ENCODE measurements at places on chromosomes 7 and 10.

DNA sequence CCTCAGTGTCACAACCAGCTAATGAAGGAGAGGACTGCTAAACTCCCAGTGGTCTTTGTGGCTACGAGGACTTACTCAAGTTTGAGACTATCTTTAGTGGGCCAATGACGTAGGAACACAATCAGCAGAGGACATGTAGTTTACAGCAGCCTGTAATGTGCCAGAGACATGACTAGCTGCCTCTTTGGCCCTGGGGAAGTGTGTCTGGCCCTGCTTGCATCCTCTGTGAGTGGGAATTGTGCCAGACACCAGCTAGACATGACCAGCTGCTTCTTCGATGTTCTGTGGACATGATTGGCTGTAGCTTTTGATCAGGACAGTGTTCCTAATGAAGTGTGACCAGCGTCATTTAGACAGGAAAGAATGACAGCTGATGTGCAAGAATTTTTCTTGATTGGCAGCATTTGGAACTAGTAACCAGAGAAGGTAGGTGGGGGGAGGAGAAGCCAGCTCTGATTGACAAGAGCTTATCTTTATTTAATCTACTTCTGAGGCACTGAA is 141.7 kb downstream of the AUTS2 start:
- no peak for DNase-seq

- peak; percentile 27 for DNase-seq
Observed at GRCh38 chr7:34823650-34824258, 165.7 kb downstream of the NPSR1 start.

GRCh38 chr7:20787660-20788419 is 1.2 kb upstream of the SP8 start:
- DNase-seq, result no peak

DNA sequence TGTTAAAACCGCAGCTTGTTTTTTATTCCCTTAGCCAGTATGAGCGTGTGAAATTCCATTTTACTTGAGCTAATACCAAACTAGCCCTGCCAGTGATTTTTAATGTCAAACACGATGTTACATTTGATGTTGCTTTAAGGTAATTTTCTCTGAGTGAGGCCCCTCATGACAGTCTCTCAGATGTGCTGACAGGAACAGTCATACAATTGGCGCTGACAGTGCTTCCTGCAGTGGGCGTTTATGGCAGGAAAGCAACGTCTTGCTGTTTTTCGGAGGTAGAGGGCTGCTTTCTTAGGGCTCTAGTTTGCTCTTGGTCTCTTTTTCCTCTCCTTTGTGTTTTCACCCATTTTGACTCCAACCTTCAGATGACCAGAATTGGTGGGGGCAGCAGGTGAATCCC is 19.3 kb downstream of the PON1 start:
- DNase-seq, result no peak

- no peak for DNase-seq
Observed at GRCh38 chr10:48551861-48552591, 52.8 kb downstream of the ARHGAP22 start.

DNA sequence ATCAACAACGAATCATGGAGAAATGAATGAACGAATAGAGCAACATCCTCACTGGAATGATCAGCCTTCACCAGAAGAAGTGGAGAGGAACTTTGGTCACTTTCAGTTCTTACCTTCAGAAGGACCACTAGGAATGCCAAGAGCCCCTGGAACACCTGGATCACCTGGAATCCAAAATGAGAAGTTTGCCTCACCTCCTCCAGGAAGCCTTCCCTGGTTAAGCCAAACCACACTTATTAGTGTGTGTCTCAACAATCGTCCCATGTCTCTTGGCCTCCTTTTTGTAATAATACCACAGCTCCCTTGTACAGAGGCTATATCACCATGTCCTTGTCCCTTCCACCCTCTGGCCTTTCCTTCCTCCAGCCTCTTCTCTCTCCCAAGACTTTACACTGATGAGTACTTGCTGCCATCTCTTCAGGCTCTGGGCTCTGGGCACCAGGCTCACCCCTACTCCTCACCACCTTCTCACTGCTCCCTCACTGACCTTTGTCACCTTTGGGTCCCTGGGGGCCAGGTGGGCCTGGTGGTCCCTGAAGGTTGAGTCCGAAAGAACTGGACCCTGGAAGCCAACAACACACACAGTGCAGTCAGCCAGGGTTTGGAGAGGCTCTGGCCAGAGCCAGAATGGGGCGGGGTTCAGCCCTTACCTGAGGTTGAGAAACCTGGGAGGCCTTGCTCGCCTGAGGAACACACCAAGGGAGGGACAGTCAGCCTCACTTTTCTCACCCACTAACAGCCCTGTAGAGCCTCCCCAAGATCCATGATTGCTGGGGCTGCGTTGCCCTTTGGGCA is 46.5 kb downstream of the COL17A1 start:
- DNase-seq, result no peak

DNA sequence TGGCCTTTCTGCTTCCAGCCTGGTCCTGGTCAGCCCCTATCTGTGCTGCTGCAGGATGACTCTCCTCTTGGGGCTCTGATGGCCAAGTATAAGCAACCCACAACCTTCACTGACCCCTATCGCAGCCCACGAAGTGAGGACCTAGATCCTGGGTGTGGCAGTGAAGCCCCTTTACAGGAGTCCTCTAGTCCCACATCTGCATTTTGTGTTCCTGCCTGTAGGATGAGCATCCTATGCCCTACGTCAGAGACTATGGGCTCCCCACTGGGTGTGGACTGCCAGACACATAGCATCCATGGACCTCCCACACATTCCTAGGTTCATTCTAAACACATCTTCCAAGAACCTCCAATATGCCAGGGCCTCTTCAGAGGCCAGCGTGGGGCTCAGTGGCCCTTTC is 29.0 kb downstream of the ARHGAP22 start:
- DNase-seq, result no peak

GRCh38 chr7:122038134-122038533 is 105.9 kb downstream of the AASS start:
- DNase-seq, result no peak

DNA sequence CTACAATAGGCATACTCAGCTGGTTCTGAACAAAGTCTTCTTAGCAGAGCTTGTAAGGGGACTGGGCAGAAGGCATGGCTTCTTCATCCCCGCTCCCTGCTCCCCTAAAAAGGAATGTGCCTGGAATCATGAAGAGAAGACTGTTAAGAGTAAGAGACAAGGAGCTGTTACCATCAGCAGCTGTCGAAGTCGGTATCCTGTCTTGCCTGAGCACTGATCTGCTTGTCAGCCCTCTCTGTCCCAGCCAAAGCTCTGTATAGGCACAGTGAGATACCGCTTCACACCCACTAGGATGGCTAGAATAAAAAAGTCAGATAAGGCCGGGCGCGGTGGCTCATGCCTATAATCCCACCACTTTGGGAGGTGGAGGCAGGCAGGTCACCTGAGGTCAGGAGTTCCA is 2.4 kb downstream of the ABLIM1 start:
- no peak for DNase-seq

GRCh38 chr7:91165846-91166230 is 98.4 kb upstream of the FZD1 start:
- no peak for DNase-seq

DNA sequence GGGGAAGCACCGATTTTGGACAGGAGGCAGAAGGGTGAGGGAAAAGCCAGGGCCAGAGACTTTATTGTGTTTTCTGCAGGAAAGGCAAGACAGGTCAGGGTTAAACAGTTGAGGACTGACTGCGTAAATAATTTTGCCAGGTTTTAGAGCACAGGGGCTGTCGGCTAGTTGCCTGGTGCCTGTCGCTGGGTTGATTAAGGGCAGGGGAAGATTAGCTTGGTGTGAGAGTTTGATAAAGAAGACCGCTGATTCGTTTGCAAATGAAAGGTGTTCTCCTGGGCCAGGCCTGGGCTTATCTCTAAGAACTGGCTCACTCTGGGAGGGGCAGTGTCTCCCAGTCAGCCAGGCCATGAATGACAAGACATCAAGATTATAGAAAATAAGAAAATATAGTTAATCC is 75.6 kb downstream of the SLC37A3 start:
- DNase-seq, result no peak

DNA sequence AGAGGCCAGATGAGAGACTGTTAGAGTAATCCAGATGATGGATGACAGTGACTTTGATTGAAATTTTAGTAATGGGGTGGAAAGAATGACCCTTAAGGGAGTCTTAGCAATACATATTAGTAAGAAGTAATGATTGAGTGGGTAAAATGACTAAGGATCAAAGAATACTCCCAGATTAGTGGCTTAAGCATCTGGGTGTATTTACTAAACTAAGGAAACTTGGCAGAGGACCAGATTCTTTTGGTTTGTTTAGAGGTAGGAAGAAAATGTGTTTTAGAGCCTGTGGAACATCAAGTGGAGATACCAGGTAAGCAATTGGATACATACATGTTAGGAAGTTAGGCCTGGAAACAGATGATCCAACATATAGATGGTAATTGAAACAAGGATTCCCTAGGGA is 58.8 kb upstream of the ADRA2A start:
- no peak for DNase-seq

- DNase-seq, result no peak
Observed at GRCh38 chr10:18456984-18457383, 194.4 kb downstream of the NSUN6 start.

DNA sequence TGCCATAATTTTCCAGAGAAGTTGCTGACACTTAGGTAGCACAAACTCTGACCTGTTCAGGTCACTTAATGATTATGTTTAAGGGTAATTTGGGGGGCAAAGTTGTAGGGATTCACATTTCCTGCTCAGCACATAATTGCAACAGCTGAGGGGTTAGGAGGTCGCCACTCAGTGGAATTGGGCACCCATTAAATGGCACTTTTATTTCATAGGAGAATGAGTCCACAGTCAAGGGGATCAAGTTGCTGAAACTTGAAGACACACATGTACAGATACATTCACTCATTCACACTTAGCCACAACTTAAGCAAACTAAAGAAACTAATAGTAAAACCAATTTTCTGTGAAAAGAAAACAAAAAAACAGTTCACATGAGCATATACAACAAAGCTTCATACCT is 1.5 kb downstream of the PCDH15 start:
- DNase-seq, result no peak

DNA sequence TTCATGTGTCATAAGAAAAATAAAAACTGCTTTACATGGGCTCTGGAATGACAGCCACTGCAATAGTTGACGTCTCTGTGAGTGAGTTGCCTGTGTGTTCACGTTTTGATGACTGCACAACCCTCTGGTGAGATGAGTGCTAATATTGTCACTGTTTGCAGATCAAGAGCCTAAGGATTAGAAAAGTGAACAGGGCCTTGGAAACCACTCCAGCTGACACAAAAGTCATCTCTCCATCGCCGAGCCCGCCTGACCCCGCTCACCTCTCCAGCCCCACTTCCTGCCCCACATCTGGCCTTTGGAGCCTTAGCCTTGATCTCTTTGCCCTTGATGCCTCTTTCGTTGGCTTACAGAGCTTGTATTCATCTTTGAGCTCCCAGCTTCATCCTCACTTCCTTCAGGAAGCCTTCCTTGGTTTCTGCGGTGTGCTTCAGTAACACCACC is 351.7 kb downstream of the TCERG1L start:
- DNase-seq, result no peak

GRCh38 chr10:94083662-94084265 is 90.0 kb downstream of the PLCE1 start:
- DNase-seq, result no peak

Measured in stimulated activated CD4-positive, alpha-beta T cell treated with anti-CD3 and anti-CD28 coated beads, Interleukin-4, amount 100 ng/mL, for 4 hours (primary cell).